ENCODE measurements at places on chromosomes 1 and 21.

GRCh38 chr1:207904391-207904790 is 6.5 kb downstream of the CD34 start:
- DNase-seq = no peak

- DNase-seq = no peak
Observed at GRCh38 chr1:78553859-78554258, 63.1 kb downstream of the PTGFR start.

GRCh38 chr1:109783436-109783835 is 19.7 kb upstream of the EPS8L3 start:
- no peak for DNase-seq

GRCh38 chr1:115764541-115764940 is 4.0 kb downstream of the CASQ2 start:
- DNase-seq = no peak

- DNase-seq = no peak
Observed at GRCh38 chr1:156371553-156372264, 2.7 kb downstream of the RHBG start.

DNA sequence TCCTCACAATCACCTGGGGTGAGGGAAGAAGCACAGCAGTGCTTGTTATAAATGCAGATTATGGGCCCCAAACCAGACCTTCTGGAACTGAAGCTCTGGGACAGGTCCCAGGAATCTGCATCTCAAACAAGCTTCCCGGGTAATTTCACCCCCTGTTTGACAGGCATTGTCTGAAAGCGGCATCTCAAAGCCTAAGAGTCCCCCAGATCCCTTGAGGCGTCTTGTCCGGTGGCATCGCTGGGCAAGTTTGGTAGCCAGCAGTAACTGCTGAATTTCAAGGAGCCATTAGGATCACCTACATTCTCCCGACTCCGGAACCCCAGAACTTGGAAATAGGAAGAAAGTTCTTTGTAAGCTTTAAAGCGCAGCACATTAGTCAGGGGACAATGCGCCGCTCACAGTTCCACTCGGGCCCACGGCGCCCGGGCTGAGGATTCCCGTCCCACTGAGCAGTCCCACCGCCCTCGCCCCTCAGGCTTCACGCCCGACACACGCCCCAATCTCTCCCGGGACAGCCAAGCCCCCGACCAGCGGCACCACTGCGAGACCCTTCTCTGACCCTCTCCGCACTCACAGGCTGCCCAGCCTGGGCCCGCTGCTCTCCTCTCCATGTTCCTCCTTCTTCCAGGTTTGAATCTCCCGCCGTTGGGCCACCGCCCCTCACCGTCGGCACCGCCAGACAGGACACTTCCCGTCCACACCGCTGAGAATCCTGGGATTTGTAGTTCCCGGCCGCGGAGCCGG is at the start of gene IQGAP3:
Gene IQGAP3 (minus strand): TSS at position 647 of the 744 bp plus-strand sequence. CDS start 36 bp downstream, at position 611.
- DNase-seq = peak; percentile 83

DNA sequence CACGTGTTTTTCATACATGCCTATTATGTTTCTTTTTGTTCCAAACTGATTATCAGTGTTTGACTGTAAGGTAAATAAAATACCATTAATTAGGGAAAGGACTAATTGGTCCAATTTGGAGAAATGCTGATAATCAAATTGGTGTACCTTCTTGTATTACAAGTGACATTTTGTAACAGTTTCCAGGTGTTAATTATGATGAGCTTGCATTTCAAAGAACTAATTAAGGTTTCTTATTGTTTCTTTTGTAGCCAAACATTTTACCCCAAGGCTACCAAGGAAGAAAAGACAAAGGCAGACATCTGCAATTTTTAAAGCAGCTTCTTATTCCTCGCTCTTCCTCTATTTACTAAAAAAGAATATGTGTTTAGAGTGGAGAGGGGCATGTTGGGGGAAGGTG is 88.7 kb upstream of the GRIK1 start:
- no peak for DNase-seq

- DNase-seq = no peak
Observed at GRCh38 chr1:56901716-56902115, 47.1 kb downstream of the C8A start.

DNA sequence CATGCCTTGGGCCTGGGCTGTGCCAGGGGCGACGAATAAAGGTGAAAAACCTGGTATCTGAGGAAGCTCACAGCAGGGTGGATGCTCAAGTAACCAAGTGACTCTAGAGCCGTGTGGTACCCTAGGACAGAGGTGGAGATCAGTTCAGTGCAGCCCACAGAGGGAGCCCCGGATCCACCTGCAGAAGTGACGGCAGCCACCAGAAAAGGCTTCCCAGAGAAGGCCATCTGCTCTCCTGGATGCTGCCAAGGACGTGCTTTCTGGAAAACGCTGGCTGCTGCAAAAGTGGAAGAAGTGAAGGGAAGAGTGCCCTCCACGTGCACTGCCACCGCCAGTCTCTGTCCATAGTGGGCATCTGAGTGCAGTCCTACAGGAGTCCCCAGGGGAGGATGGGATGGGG is 27.7 kb downstream of the TMCO4 start:
- no peak for DNase-seq

GRCh38 chr1:66298464-66298863 is 235.5 kb upstream of the SGIP1 start:
- DNase-seq = no peak
